ENCODE measurements at places on chromosomes 4 and X.
A peak's percentile ranks its signal among the peaks of the same experiment; 100 is the strongest.

DNA sequence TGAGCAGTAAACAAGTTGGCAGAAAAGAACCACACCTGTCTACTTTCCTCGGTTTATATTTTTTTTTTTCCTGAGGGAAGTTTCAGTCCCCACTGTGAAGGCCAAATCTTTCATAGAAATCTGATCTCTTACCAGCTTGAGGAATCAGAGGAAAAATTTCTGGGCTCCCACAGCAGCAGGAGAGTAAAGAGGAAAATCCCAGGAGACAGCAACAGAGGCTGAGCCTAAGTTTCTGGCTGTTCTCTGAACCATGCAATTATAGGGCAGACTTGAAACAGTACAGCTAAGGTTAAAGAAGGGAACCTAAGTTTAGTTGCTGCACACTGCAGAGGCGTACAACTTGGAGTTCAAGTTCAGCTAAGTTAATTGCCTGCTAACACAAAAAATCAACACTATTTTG, 1090.9 kb upstream of the INTU start:
- no peaks in the 10 kb centered on the region for H3K4me1 ChIP-seq
- no peaks in the 10 kb centered on the region for H3K27me3 ChIP-seq
- no peaks in the 10 kb centered on the region for H3K36me3 ChIP-seq
- DNase-seq = no peak

DNA sequence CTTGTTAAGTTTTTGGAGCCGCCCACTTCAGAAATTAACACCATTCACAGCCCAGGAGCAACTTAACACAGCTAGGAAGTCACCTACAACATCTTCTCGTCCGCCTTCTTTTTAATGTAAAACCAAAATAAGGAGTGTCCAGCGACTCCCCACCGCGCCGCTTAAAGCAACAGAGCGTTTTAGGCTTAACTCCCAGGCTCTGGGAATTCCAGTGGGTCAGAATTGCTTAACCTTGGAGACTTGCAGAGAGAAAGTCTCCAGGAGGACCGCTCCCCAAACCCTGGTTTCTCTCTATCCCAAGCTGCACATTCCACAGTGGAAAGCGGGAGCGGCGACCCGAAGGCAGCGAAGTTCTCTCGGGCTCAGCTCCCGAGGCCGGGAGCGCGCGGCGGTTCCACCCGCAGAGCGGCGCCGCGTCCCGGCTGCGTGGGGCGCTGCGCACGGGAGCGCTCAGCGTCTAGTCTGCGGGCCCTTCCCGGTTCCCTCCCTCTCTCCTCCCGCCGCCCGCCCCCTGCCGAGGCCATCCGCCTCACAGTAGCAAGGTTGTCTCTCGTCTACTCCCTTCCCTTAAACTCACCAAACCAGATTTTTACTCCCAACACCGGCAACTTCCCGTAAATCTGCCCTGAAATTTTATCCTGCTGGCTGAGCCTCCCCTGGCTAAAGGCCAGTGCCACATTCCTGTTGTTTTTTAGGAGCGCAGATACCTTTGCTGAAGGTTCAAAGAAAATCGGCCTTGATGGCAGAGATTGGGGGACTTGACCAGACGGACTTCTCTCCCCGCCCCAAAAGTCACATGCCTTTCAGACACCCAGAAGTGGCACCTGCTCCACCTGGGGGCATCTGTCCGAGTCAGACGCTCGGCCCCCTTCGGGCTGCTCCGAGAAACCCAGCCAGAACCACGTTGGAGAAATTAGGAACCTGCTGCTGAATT, at the start of gene RBM47:
Gene RBM47 (minus strand): TSS at position 464 of the 934 bp plus-strand sequence. CDS start 190,971 bp downstream, outside the sequence.
- H3K4me3 ChIP-seq = peak within 1 kb of the TSS; percentile 87
- no peaks in the 10 kb centered on the region for H3K36me3 ChIP-seq
- H3K4me1 ChIP-seq = peaks cover 10% of the 10 kb centered on the region
- H3K27ac ChIP-seq = peak within 1 kb of the TSS; percentile 53

GRCh38 chrX:110847334-110847733, 51.7 kb upstream of the CHRDL1 start:
- no peaks in the 10 kb centered on the region for H3K4me1 ChIP-seq
- H3K27ac ChIP-seq = no peak overlapping the region
- peak; percentile 61 for DNase-seq
- no peak overlapping the region for H3K4me3 ChIP-seq
- H3K27me3 ChIP-seq = peaks cover 28% of the 10 kb centered on the region

DNA sequence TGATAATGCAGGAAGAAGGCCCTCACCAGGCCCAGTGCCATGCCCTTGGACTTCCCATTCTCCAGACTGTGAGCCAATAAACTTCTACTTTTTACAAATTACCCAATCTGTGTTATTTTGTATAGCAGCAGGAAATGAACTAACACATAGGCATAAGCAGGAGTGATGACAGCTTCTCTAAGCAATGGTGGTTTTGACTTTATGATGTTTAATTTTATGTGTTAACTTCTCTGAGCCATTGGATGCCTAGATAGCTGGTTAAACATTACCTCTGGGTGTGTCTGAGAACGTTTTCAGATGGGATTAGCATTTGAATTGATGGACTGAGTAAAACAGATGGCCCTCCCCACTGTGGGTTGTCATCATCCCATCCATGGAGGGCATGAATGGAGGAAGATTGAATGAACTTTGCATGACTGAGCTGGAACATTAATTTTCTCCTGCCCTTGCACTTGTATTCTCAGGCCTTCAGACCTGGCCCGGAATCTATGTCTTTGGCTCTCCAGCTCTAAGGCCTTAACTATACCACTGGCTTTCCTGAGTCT, 13.9 kb upstream of the PDLIM3 start:
- H3K4me1 ChIP-seq = no peaks in the 10 kb centered on the region
- no peaks in the 10 kb centered on the region for H3K36me3 ChIP-seq
- H3K4me3 ChIP-seq = no peak overlapping the region
- no peak for DNase-seq

DNA sequence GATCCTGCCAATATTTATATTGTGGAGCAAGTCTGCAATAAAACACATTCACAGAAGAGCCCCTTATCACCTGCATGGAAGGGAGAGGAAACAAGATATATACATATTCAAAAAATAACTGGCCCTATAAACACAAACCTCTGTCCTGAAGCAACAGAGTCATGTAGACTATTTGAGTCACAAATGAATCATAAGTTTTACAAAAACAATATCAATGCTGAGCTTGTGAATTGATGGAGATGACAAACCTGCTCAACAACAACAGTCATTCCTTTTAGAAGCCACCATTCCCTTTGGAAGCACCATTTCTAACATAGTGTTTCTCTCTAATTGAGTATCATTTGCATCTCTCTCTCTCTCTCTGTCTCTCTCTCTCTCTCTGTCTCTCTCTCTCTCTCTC, 313.9 kb downstream of the MID1IP1 start:
- H3K27me3 ChIP-seq = no peaks in the 10 kb centered on the region
- no peak for DNase-seq
- H3K36me3 ChIP-seq = no peaks in the 10 kb centered on the region
- no peaks in the 10 kb centered on the region for H3K4me1 ChIP-seq
- H3K4me3 ChIP-seq = no peak overlapping the region
- no peak overlapping the region for H3K27ac ChIP-seq

DNA sequence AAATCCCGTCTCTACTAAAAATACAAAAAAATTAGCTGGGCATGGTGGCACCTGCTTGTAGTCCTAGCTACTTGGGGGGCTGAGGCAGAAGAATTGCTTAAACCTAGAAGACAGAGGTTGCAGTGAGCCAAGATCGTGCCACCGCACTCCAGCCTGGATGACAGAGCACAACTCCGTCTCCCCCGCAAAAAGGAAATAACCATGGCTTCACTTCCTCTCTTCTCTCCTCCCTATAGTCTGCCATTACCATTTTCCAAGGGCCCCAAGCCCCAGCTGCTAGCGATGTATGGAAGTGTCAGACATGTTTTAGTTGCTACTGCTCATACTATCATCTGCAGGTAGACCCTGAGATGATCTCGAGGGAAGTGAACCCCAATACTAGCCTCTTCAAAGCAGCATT, 177.3 kb upstream of the FAM9B start:
- no peak for DNase-seq
- H3K27ac ChIP-seq = no peak overlapping the region
- H3K36me3 ChIP-seq = no peaks in the 10 kb centered on the region
- H3K4me3 ChIP-seq = no peak overlapping the region

- DNase-seq = no peak
- H3K36me3 ChIP-seq = no peaks in the 10 kb centered on the region
- H3K27ac ChIP-seq = no peak overlapping the region
- no peaks in the 10 kb centered on the region for H3K4me1 ChIP-seq
- no peaks in the 10 kb centered on the region for H3K27me3 ChIP-seq
Measured at GRCh38 chrX:433771-434170, 47.1 kb upstream of the PPP2R3B start.

DNA sequence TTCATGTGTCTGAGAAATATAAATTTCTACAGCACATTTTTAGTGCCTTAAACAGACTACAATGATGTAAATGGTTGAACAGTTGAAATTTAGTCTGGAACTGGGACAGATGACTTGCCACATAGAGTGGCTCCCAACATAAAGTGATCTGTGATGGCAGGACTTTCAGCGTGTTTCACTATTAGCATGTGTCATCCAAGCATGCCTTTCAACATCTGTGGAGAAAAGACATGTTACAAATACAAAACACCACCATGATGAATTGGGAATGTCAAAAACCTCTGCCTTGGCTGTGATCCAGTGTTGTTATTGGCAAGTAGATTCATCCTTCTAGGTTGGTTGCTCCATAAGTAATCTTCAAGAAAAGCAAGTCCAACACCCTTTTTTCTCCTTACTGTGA, 348.7 kb downstream of the MAPK10 start:
- no peak overlapping the region for H3K4me3 ChIP-seq
- H3K27me3 ChIP-seq = no peaks in the 10 kb centered on the region
- peak; percentile 20 for DNase-seq
- H3K36me3 ChIP-seq = peaks cover 10% of the 10 kb centered on the region

- no peaks in the 10 kb centered on the region for H3K36me3 ChIP-seq
- no peaks in the 10 kb centered on the region for H3K4me1 ChIP-seq
- H3K27me3 ChIP-seq = no peaks in the 10 kb centered on the region
- DNase-seq = no peak
- no peak overlapping the region for H3K27ac ChIP-seq
Measured at GRCh38 chr4:155026715-155027114, 181.7 kb upstream of the NPY2R start.

DNA sequence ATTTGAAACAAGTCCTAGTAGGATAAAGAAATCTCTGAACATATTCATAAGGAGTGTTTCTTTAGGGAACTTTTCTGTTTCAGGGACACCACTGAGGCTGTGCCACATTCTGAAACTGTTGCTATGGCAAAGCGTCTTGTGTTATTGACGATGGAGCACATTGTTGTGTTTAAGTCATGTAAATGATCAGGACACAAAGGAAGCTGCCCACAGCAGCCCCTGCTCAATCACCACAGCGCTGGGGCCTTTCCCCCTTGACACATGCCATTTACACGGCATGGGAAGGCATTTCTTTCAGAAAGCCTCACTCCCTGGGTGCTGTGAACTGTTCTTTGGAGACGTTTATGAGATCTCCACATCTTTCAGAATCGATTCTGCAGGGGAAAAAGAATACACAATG, 39.8 kb upstream of the MID1 start:
- no peaks in the 10 kb centered on the region for H3K36me3 ChIP-seq
- no peak overlapping the region for H3K4me3 ChIP-seq
- no peaks in the 10 kb centered on the region for H3K27me3 ChIP-seq

- DNase-seq = no peak
- peak overlapping the region; percentile 18 for H3K4me3 ChIP-seq
- H3K27ac ChIP-seq = no peak overlapping the region
- H3K27me3 ChIP-seq = no peaks in the 10 kb centered on the region
Measured at GRCh38 chrX:337331-337831, 18.8 kb upstream of the GTPBP6 start.

DNA sequence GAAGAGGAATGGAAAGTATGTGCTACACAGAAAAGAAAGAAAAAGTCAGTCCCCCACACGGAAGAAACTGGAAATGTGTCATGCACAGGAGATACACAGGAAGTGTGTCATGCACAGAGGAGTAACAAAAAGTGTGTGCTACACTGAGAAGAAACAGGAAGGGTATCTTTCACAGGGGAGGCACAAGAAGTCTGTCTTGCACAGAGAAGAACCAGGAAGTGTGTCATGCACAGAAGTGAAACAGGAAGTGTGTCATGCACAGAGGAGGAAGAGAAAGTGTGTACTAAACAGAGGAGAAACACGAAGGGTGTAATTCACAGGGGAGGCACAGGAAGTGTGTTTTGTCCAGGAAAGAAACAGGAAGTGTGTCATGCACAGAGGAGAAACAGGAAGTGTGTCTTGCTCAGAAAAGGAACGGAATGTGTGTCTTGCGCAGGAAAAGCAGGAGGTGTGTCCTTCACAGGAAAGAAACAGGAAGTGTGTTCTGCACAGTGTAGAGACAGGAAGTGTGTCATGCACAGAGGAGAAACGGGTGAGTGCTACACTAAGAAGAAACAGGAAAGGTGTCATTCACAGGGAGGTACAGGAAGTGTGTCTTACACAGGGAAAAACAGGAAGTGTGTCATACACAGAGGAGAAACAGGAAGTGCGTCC, 527.2 kb upstream of the PRKX start:
- no peak overlapping the region for H3K4me3 ChIP-seq
- no peaks in the 10 kb centered on the region for H3K4me1 ChIP-seq
- H3K27ac ChIP-seq = no peak overlapping the region
- no peak for DNase-seq
- H3K36me3 ChIP-seq = no peaks in the 10 kb centered on the region
- H3K27me3 ChIP-seq = no peaks in the 10 kb centered on the region

GRCh38 chr4:7466904-7467303, 32.2 kb upstream of the PSAPL1 start:
- peaks cover 16% of the 10 kb centered on the region for H3K4me1 ChIP-seq
- H3K4me3 ChIP-seq = no peak overlapping the region
- no peaks in the 10 kb centered on the region for H3K36me3 ChIP-seq
- peaks cover 24% of the 10 kb centered on the region for H3K27me3 ChIP-seq
- no peak for DNase-seq

- no peaks in the 10 kb centered on the region for H3K36me3 ChIP-seq
- no peaks in the 10 kb centered on the region for H3K4me1 ChIP-seq
- no peak overlapping the region for H3K4me3 ChIP-seq
- H3K27me3 ChIP-seq = no peaks in the 10 kb centered on the region
Measured at GRCh38 chrX:13110433-13111324, 66.3 kb upstream of the FAM9C start.

- no peaks in the 10 kb centered on the region for H3K27me3 ChIP-seq
- H3K4me3 ChIP-seq = no peak overlapping the region
- H3K36me3 ChIP-seq = no peaks in the 10 kb centered on the region
Measured at GRCh38 chrX:37993176-37993575, 13.2 kb upstream of the SYTL5 start.

GRCh38 chr4:161314371-161314770, 849.4 kb downstream of the FSTL5 start:
- H3K4me1 ChIP-seq = no peaks in the 10 kb centered on the region
- no peak for DNase-seq
- no peaks in the 10 kb centered on the region for H3K36me3 ChIP-seq
- no peaks in the 10 kb centered on the region for H3K27me3 ChIP-seq
- no peak overlapping the region for H3K4me3 ChIP-seq
